ENCODE measurements at places on chromosomes 3 and 15.

GRCh38 chr3:56115199-56115598 lies 353.1 kb downstream of the ERC2 start:
- ATAC-seq: no peak

DNA sequence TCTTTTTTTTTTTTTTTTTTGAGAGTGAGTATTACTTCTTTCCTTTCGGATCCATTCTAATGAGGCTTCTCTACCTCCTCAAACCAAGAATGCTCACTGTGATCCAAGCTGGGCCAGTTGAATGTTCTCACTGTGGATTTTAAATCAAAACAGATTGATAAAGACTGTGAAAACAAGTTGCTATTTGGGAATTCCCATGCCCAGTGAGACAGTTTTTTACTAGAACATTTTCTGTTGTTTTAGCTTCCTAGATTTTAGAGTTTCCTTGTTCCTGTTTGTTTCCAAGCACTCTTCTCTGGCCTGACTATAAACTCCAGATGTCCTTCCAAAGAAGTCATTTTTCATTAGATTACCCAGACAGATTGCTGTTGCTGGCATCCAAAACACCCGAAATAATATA lies 60.1 kb upstream of the GALNT15 start:
- ATAC-seq: peak; percentile 57

- no peak for ATAC-seq
Observed at GRCh38 chr3:36063992-36064391, 316.3 kb upstream of the STAC start.

GRCh38 chr15:75864213-75865059 lies 21.2 kb downstream of the UBE2Q2 start:
- ATAC-seq: no peak

DNA sequence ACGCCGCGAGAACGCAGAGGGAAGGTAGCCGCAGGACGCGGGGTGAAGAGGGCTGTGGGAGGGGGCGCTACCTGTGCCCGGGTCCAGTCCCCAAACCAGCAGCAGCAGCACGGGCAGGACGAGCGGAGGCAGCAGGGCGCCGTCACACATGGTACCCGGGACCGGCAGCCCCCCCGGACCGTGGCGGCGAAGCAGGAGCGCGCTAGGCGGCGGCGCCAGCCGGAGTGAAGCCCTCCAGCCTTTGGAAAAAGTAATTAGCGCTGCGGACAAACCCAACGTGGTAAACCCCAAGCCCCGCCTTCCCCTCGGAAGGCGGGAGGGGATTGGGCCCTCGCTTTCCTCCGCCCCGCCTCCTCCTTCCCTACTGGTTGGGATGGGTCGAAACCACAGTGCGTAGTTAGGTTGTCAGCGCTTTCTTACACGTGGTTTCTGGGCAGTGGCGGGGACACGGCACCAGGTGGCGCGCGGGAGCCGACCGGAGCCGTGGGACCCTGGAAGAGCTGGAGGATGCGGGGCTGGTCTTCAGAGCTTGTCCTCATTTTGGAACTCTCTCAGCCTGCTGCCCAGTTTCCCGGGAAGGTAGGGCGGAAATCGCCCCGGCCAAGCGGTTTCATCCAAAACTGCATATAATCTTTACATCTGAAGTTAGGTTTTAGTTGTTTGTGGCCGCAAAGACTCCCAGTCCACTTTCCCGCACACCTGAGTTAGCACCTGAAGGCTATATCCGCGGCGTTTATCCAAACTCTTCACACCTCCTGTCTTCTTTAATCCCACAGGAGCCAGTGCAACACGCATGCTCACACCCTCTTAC lies at the start of gene ADAMTS17:
ADAMTS17 (minus strand) TSS at position 226 of the 811 bp plus-strand sequence; CDS start at position 150, 76 bp downstream.
- ATAC-seq: peak; percentile 96

DNA sequence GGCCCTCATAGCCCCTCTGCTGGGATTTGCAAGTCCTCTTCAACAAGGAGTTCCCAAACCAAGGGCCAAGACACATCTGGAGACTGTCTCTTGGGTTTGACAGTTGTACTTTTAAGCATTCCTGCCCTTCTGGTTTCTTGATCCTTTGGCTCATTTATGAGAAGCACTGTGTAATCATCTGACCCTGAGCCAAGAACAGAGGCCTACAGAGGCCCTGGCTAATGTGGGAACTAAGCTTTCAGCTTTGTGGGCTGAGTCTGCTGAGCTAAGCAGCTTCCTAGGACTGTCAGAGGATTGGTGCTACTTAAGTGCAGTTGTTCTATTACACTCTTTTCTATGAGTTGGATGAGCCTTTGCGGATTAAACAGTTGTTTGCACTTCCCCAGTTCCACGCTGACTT lies 178.3 kb downstream of the KBTBD8 start:
- ATAC-seq: no peak

GRCh38 chr15:33021806-33022389 lies 172.6 kb downstream of the FMN1 start:
- no peak for ATAC-seq

DNA sequence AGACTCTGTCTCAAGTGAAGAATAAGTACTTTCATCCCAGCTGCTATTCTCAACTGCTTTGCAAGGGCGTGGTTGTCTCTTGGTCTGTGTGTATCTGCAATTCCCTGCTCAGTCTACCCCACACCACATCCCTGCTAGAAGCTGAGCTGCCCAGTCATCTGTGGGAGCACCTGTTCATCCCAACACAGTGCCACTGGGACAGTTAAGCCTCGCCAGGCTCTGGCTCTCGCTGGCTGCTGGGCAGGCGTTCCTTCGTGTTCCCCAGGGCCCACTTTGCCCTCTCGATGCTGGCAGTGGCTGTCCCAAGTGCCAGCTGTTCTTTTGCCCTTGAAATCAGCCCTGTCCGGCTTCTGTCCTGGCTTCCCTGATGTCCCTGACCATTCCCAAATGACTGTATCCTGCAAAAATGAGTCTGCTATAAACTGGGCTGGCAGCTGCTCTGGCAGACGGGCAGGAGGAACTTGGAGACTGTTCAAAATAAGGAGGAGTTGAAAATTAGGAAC lies 91.6 kb upstream of the KLHL25 start:
- no peak for ATAC-seq

- ATAC-seq: no peak
Observed at GRCh38 chr3:102536456-102536855, 101.6 kb downstream of the ZPLD1 start.

DNA sequence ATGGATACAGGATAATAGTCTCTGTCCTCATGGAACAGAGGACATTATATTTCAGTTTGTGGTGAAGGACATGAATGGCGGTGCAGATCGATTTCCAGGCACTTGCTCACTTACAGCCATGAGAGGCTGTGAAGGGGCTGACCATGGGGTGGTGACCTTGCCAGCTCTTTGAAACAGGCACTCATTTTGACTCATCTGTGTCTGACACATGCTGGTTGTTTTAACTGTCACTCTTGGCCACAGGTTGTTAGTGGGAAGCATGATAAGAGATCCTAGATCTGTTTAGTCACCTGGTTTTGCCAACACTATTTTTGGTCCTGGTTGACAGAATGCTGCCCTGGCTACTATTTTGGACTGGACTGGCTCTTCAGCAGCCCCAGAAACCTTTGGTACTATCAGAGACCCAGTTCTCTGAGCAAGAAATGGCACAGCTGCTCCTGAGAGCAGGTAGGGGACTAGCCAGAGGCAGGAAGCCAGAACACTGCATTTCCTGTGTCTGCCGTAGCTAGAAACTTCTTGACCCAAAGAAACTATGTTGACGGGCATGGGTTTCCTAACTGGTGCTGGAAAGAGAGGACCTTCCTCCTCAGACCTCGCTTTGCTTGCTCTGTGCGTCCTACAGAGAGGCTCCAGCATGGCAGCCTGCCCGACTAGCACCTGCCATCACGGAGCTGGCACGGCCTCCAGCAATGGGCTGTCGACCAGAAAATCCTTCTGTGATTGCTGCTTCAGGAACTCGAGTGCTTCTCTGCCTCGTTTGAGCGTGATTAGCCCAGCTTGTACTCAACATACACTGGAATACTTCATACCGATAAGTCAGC lies 6.3 kb downstream of the PXYLP1 start:
- peak; percentile 32 for ATAC-seq

GRCh38 chr3:28698706-28699105 lies 350.1 kb upstream of the AZI2 start:
- ATAC-seq: no peak

DNA sequence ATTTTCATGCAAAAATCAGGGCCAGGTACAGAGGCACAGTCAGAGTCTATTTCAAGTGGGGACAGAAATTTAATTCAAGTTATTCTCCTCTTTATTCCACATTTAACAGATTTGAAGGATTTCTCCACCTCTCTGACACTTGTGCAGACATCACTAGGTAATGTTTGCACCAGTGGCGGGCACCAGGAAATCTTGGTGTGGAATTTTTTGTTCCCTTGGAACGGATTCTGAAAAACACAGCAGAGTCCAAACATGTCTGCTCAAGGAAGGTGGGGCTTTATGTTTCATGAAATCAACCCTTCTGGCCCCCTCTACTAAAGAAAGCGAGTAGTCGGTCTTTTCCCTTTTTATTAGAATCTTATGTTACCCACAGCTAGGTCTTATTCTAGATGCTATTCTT lies 271.2 kb upstream of the MDFIC2 start:
- ATAC-seq: no peak

GRCh38 chr3:88596451-88596850 lies 446.7 kb downstream of the C3orf38 start:
- ATAC-seq: no peak

GRCh38 chr15:25670025-25670554 lies 193.0 kb downstream of the ATP10A start:
- ATAC-seq: peak; percentile 80

DNA sequence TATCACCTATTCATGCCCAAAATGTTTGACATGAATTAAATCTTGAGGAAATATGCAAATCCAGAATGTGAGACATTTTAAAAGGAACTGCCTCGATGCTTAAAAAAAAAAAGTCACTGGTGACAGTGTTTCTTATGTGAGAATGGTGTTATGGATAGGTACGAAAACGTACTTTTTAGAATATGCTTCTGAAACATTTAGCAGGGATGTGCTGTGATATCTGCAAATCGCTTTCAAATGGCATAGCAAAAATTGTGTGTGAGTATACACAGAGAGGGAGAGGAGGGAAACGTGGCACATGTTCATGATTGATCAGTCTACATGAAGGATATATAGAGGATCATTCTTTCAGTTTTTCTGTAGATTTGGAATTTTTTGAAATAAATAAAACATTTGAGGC lies 16.0 kb downstream of the CCNB2 start:
- ATAC-seq: no peak

DNA sequence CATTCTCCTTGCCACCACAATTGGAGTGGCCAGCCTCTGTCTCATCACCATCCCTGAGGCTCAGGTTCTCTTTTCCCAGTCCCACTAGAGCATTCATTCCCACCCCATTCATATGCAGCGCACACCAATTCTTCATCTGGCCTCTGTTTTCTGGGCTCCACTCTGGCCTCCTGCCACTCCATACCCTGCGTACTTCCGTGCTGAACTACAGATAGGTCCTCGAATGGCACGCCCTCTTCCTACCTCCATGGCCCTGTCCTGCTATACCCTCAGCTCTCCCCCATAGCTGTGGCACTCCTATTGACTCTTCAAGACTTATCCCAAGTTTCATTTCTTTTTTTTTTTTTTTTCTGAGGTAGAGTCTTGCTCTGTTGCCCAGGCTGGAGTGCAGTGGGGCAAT lies 25.9 kb downstream of the PAQR5 start:
- ATAC-seq: no peak

- ATAC-seq: no peak
Observed at GRCh38 chr3:120311863-120312794, 27.1 kb upstream of the GPR156 start.
